ENCODE measurements at places on chromosomes 12 and 14.

DNA sequence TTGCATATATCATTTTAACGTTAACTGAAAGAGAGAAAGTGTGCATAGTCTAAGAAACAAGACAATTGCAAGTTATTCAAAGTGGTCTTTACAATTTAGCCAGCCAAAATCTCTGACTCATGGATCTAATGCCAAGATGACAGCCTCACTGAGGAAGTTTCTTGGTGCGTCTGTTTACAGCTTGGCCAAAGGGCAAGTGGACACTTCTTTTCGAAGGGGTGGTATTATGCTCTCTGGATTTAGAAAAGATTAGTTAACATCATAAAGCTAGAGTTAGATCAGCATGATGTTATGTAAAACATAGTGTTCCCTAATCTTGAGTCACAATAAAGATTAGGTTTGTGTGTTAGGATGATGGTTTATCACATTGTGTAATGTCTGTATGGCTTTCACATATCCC lies 51.5 kb upstream of the SLC2A13 start:
- no peak for DNase-seq

GRCh38 chr12:81670759-81671158 lies 88.4 kb downstream of the PPFIA2 start:
- no peak for DNase-seq

DNA sequence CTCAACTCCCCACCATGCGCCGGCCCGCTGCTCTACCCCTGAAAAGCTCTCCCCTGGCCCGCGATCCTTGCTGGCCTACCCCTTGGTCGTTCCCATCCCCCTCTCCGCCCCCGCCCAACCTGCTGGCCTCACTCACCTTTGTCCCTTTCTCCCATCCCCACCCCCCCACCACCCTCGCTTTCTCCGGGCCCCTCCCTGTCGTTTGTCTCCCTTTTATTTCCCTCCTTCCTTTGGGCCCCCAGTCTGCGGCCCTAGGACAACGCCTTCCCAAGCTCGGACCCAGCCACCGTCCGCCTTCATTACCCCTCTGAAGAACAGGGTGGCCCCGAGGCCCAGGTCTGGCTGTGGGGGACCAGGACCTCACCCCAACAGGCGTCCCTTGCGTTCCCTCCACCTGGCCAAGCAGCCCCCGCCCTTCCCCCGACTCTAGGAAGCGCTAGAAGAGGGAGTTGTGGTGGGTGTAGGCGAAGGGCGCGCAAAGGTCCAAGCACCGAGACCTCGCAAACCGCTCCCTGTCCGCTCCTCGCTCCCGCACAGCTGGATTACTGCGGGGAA lies 6.9 kb upstream of the SLC7A7 start:
- DNase-seq: no peak

DNA sequence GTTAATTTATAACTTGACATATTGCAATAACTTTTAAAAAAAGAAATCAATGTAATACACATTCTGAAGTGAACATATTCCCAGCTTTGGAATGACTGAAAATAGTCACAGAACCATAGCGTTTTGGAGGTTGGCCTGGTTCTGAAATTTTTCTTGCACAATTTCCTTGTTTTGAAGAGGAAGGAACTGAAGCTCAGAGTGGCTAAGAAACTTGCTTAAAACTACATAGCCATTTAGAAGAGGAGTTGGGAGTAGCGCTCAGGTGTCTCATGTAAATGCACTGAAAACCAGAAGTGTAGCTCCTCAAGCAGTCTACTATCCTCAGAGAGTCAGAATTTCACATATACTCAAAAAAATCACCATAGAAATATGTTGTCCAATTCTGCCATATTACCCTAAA lies 41.2 kb downstream of the SLC38A1 start:
- DNase-seq: no peak

- DNase-seq: no peak
These were observed 126.2 kb downstream of the FOXN3 start for GRCh38 chr14:89290813-89291212.

- DNase-seq: no peak
These were observed 25.3 kb downstream of the DRAM1 start for GRCh38 chr12:101902641-101903040.

GRCh38 chr12:105467710-105468366 lies 137.3 kb downstream of the C12orf75 start:
- no peak for DNase-seq

GRCh38 chr14:89264196-89264800 lies 152.7 kb downstream of the FOXN3 start:
- no peak for DNase-seq

GRCh38 chr12:91991399-91992187 lies 154.1 kb downstream of the BTG1 start:
- DNase-seq: no peak

- no peak for DNase-seq
These were observed 18.0 kb upstream of the TCP11L2 start for GRCh38 chr12:106284358-106285105.

- no peak for DNase-seq
These were observed 98.2 kb downstream of the DICER1 start for GRCh38 chr14:95059126-95059525.

- no peak for DNase-seq
These were observed 240.0 kb downstream of the MDGA2 start for GRCh38 chr14:47435331-47435965.

GRCh38 chr12:49939707-49940106 lies 10.8 kb upstream of the AQP2 start:
- DNase-seq: no peak

DNA sequence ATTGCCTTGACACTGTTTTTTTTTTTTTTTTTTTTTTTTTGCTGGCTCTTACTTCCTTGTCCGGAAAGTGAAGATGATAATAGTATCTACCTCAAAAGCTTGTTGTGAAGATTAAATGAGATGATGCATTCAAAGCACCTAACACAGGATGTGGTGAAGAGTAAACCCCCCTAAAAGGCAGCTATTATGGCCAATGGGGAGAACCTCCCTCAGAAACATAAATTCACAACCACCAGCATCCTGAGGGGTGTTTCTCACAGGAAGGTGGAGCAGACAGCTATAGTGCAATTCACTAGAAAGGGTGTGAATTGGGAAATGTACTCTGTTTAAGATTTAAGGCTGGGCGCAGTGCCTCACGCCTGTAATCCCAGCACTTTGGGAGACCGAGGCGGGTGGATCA lies 85.4 kb upstream of the CRY1 start:
- no peak for DNase-seq

DNA sequence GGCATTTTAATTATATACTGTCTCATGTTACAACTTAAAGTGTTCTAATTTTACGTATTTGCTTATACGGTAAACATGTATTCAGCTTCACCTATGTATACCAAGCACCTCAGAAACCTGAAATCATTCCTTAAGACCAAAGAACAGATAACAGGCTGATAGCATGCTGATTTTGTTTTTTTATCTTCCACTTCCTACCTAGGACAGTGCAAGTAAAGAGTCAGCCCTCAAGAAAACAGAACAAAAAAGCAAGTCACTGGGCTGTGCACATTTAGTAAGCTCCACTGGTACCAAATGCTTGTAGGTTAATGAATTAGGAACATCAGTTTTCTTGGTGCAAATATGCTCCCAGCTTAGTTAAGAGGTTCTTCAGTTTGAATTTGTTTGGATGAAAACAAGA lies 611.3 kb downstream of the VRK1 start:
- no peak for DNase-seq

DNA sequence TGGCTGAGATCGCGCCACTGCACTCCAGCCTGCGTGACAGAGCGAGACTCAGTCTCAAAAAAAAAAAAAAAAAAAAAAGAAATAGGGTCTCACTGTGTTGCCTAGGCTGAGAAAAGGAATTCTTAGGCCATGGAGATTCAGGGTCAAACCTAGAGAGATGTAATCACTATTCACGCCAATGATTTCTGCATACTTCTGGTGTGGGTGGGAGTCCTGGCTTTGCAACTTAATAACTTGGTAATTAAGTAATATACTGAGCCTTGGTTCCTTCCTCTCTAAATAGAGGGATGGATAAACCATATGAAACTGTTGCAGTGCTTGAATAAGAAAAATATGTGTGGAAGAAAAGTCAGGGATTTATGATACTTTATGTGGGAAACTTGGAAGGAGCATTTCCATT lies 2.7 kb downstream of the ZNF410 start:
- DNase-seq: no peak

DNA sequence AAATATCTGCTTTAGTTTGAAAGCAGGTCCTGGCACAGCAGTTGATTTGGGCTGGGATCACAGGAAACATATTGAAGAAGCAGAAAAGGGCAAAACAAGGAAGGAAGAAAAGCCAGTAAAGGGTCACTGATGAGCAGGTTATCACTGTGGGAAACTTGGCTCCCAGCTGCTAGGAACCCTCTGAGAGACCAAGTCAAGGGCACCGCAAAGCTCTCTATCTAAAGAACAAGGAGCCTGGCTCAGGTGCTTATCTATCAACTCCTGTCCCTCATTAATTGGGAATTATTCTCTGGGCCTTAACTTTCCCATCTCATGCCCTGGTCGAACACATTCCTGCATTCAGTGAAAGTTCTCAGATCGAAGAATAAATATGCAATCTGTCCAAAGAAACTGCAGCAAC lies 450.9 kb upstream of the RPL10L start:
- DNase-seq: no peak

DNA sequence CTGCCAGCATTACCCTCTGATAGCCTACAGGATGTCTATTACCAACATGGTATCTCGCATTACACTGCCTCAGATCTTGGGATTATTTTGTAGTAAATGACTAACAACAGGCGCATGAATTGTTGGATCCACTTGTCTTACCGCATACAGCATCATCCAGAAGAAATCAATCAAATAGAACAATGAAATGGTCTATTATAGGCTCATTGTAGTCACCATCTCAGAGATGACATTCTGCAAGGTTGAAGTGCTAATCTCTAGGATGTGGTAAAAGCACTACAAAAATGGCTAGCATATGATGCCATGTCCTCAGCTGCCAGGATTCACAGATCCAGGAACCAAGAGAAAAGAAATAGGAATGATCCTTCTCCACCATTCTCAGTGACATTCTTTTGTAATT lies 52.0 kb downstream of the WASHC3 start:
- no peak for DNase-seq
